Tibial nerve (tissue), 4 donors: ENCODE measurements at places on chromosomes 4 and X. TPM values are rescaled to one million over a fixed set of nuclear protein-coding genes. Genes with fewer than 3 reads are reported as not detected.

SPANXA2 gene
- not detected for total RNA-seq

ABCG2 gene
- total RNA-seq = 12.0 TPM

SUPT20HL2 gene
- total RNA-seq = not detected

DMP1 gene
- total RNA-seq = not detected

PPP1R2C gene
- total RNA-seq = not detected

NDNF gene
- 9.8 TPM for total RNA-seq
